Activated CD4-positive, alpha-beta T cell treated with anti-CD3 and anti-CD28 coated beads for 48 hours (primary cell): ENCODE measurements at places on chromosomes 12 and 14.

GRCh38 chr14:55411426-55412389 lies at the start of gene ATG14:
Gene ATG14, minus strand, starts transcription at chr14:55411830. Its CDS starts 8 bp downstream, at chr14:55411822.
- peak; percentile 83 for DNase-seq

- no peak for DNase-seq
Observed at GRCh38 chr14:89771251-89771650, 183.3 kb downstream of the EFCAB11 start.

DNA sequence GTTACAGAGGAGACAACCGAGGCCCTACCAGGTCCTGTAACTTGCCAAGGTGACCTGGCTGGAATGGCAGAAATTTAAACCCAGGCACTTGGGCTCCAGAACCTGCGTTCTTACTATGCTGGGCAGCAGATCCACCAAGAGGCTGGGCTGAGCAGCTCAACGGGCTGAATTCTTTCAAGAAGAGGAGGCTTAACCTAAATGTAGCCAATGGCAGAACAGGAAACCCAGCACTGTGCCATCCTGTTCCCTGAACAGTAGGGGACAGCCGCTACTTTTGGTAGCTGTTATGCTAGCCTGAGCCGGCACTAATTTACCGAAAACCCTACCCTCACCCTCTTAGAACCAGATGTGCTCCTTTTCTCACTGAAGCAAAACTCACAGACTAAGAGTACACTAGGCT lies 86.1 kb downstream of the ACTN1 start:
- DNase-seq, result no peak

GRCh38 chr14:68730811-68731425 lies 61.9 kb downstream of the ZFP36L1 start:
- DNase-seq, result no peak

DNA sequence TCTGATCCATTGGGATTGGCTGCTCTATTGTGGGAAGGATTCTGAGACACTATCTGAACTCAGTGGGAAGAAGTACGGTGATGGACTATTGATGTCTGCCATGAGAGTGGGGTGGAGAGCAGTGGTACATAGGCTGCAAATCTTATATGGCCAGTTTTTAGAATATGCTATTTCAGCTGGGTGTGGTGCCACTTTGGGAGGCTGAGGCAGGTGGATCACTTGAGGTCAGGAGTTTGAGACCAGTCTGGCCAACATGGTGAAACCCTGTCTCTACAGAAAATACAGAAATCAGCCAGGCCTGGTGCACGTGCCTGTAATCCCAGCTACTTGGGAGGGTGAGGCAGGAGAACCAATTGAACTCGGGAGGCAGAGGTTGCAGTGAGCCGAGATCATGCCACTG lies 505.9 kb downstream of the MED13L start:
- DNase-seq, result no peak

GRCh38 chr14:66383257-66383656 lies 102.9 kb upstream of the CCDC196 start:
- no peak for DNase-seq

GRCh38 chr14:44820230-44820964 lies 141.3 kb downstream of the KLHL28 start:
- no peak for DNase-seq

DNA sequence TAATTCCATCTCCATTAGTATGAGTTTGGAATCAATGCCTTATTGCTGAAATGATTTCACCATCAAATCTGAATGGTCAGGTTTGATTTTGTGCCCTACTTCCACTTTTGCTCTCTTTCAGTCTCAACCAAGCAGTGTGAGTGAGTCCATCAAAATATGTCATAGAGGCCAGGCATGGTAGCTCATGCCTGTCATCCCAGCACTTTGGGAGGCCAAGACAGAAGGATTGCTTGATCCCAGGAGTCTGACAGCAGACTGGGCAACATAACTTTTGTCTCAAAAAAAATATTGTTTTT lies 22.0 kb upstream of the HSP90B1 start:
- DNase-seq, result no peak

- DNase-seq, result no peak
Observed at GRCh38 chr14:63512861-63513260, 30.3 kb downstream of the PPP2R5E start.

- DNase-seq, result peak; percentile 54
Observed at GRCh38 chr12:95918194-95918993, 24.0 kb downstream of the CCDC38 start.

GRCh38 chr14:96039633-96040311 lies 610 bp downstream of the C14orf132 start:
- peak; percentile 22 for DNase-seq

DNA sequence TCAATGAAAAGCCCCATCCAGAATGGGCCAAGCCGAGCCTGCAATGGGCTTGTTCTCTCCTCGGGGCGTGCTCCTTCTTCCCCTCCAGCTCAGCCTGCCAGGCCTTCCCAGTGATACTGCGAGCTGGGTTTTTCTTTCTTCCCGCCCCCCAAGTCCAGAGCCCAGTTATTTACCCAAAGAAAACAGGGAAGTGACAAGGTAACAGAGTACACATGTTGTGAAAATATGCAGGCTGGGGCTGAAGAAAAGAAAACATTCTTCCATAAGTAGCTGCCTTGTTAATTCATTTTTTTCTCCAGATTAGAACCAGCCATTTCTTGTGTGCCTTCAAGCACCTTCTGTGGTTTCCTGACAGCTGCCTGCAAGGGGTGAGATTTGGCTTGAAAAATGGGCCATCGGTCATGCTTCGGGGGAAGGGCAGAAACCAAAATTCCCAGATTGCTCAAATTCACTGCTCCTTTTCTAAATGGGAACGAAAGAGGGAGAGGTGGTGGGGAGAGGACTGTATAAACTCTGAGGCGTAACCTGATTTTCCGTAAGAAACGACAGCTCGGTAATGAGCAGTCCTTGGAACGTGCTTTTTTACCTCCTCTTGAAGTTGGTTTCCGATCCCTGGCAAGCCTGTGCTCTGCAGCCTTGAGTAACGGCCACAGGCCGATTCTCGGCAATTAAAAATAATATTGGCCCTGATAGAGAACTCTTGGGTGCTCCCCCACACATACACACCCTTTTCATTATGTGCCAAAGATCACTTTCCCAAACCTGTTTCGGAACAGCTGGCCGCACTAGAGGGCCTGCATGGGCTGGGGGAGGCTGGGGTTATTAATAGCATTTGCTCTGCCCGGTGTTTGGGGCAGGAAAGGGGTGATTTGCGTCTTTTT lies 229.4 kb downstream of the ZFP36L1 start:
- DNase-seq, result no peak

DNA sequence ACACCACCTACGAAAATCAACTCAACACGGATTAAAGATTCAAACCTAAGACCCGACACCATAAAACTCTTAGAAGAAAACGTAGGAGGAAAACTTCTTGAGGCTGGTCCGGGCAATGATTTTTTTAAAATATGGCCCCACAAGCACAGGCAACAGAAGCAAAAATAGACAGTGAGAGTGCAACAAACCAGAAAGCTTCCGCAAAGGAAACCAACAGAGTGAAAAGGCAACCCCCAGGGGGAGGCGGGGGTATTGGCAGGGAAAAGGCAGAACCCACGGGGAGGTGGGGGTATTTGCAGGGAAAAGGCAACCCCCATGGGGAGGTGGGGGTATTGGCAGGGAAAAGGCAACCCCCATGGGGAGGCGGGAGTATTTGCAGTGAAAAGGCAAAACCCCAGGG lies 20.5 kb upstream of the FBRSL1 start:
- no peak for DNase-seq

GRCh38 chr14:68703093-68703492 lies 89.8 kb downstream of the ZFP36L1 start:
- DNase-seq, result peak; percentile 54

GRCh38 chr12:101021442-101021841 lies 188.6 kb downstream of the SLC5A8 start:
- no peak for DNase-seq

GRCh38 chr12:132173135-132174014 lies 29.1 kb downstream of the NOC4L start:
- no peak for DNase-seq

DNA sequence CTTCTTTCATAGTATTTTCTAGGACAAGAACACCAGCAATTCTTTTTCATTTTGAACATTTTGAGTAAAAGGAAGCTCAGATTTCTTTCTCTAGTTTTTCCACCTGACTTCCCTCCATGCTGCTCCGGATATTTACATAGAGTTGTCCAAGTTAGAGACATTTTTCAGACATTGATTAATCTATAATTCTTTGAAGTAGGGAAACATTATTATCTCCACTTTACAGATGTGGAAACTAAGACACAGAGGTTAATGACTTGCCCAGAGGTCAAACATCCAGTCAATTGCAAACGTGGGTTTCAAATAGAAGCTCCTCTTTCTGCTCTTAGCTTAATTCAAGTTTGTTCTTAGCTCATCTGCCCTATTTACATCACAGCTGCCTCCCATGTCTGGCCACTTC lies 138.3 kb downstream of the EGLN3 start:
- DNase-seq, result no peak

DNA sequence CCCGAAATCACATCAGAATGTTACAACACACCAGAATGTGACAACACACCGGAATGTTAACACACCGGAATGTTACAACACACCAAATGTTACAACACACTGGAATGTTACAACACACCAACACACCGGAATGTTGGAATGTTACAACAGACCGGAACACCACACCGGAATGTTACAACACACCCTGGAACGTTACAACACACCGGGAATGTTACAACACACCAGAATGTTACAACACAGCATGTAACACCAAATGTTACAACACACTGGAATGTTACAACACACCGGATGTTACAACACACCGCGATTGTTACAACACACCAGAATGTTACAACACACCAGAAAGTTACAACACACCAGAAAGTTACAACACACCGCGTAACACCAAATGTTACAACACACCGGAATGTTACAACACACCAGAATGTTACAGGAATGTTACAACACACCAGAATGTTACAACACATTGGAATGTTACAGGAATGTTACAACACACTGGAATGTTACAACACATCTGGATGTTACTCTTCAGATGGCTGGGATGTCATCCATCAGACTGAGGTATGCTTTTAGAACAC lies 21.1 kb downstream of the CHFR start:
- no peak for DNase-seq

DNA sequence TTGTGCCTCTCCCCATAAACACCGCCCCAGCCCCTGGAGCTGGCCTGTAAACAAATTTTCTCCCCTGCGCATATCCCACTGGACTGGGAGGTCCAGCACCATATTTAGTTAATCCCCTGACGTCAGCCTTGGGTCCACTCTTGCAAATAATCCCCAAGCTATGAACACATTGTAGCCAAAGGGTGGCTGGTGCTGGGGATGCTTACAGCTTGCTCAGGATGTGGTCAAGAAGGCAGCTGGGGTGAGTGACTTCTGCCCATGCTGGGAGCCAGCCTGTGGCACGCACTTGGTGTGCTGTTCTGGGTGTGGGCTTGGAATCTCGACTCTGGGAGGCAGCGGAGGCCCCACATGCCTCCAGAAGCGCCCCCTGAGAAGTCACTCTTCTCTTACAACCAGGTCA lies 32.1 kb downstream of the CMKLR1 start:
- DNase-seq, result no peak

DNA sequence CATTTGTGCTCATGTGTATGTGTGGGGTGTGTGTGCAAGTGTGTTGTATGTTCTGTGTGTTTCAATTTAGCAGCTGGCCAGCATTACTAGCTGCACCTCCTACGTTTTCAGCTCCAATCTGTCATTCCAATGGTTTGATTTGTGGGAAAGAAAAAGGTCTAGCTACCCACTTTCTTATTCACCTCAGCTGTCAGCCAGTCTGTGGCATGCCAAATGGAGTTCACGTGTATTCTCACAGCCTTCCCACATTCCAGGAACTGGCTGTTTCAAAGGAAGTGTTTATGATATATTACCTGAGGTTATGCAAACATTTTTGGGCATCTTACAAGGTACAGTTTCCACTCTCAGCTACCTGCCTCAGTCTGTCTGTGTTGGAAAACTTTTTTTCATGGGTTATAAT lies 220.2 kb upstream of the CPNE8 start:
- DNase-seq, result no peak

DNA sequence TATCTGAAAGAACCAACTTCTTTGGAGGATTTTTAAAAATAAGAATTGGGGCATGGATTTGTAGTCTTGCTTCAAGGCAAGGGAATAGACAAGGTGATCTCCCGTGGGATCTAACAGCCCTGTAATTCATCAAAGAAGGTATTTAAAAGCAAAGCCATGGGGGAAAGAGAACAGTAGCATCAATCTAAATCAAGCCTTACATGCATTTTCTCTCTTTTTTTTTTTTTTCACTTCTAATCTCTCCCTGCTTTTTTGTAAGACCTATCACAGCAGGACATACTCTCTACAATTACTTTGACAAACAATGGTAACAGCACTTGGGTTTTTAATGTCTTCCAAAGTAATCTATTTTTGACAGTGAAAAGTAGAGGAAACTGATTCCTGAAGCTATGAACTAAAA lies 367.9 kb downstream of the PAWR start:
- no peak for DNase-seq
